ENCODE measurements at places on chromosomes 1 and 21.

GRCh38 chr1:235423214-235423652 lies 56.0 kb downstream of the TBCE start:
- no peak for DNase-seq

DNA sequence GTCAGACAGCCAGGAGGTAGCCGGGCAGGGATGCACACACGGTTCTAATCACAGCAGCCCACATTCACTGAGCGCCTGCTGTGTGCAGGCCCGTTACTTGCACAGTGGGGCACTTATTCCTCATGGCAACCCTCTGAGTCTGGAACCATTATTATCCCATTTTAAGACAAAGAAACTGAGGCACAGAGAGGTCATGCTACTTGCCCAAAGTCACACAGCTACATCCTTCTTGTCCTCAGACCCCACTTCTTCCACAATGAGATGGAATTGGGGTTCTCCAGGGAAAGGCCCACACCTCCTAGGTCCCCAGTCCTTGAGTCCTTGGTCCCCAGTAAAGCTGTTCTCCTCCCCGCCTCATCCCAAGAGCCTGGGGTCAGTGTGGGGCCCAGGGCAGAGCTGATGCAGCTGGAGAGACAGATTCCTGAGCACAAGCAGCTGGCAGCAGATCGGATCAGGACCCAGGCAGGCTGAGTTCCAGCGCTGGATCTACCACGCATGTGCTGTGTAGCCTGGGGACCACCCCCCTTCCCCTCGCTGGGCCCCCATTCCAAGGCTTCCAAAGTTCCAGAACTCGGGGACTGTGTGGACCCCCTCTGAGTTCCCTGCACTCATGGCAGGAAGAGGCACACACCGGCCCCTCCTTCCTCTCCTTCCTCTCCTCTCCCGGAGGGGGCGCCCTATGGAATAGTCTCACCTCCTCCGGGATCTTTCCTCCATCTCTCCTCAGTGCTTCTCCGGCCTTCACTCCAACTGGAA lies 393.4 kb downstream of the MATN1 start:
- DNase-seq = no peak

DNA sequence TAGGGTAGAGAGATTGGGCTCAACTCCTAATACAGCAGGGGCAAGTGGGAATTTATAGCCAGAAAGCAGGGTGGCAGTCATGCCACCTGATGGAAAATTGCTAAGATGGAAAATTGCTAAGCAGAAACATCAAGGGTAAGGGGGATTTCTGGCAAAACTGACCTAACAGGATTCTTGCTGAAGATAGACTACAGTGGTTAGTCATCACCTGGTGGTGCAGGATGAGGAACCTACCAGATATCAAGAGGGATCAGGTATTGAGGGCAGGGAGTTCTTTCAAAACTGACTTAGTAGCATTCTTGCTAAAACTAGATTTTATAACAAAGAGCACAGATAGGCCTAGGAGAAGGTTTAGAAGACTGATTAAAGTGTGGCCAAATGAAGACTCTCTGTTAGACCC lies 292.9 kb downstream of the PLPP3 start:
- no peak for DNase-seq

DNA sequence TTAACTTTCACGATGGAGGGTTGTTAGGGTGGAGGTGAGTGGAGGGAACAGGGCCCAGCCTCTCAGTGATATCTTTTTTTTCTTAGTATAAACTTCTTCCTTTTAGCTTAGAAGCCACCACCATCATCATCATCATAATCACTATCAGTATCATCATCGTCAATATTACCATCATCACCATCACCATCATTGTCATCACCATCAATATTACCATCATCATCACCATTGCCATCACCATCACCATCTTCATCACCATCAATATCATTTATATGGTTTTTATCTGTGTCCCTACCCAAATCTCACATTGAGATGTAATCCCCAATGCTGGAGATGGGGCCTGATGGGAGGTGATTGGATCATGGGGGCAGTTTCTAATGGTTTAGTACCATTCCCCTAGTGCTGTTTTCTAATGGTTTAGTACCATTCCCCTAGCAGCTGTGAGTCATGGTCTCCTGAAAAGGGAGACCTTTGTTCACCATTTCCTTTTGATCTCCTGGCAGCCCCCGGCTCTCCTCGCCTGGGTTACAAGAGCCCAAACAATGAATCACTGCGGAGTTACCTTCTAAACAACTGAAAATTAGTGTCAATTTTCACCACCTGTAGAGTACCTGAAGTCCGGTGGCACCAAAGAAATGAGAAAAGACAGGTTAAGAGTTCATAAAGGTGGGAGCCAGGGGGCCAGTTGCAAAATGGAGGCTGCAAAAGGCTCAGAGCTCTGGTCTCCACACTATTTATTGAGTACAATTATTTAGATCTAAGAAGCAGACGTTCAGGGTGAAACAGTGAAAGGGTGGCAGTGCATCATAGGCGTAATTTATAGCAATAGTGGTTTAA lies 3.1 kb upstream of the PLA2G2E start:
- DNase-seq = no peak

- peak; percentile 38 for DNase-seq
Observed at GRCh38 chr1:154609398-154610380, 1.7 kb upstream of the ADAR start.

DNA sequence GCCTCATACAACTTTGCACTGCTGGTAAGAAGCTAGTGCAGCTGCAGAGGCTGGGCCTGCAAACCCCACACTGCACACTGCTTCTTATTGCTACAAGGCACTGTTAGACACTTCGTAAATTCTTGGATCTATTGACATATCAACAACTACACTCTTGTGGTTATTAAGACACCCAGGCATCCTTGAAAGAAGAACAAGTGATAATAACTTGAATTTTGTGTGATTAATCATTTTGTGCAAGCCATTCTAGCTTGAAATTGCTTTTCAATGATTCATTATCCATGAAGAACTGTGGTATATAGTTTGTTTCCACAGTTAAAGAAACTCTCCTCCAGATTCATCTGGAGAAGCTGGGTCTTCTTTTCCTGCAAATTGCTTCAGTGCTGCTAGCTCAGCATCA lies 33.7 kb upstream of the IFI44L start:
- no peak for DNase-seq

DNA sequence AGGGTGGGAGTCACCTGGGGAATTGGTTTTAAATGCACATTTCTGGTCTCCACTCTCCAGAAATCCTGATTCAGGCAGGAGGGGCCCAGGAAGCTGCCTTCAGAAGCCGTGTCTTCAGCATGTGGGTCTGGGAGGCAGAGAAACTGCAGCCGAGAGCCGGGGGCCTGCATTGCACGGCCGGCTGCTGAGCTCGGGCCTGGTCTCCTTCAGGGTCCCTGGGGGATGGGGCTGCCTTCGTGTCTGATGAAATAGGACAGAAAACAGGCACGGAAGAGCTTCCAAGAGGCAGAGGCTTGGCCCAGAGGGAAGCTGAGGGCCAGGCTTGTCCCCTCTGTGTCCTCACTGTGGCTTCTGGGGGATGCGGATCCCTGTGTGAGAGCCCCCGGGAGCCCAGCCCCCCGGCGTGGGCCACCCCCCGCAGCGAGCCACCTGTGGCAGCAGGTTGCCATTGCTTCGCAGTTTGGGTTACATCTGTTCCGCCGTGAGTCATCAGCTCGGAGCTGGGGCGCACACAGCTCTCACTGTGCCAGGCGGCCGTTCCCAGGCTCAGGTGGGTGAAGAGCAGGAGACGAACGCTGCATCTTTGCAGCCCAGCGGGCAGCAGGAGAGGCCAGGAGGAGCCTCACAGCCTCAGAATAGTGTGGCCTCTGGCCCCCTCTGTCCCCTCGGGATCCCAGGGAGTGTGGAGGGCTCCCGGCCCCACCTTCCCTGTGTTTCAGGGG lies 72.4 kb downstream of the AJAP1 start:
- DNase-seq = no peak

- no peak for DNase-seq
Observed at GRCh38 chr1:97630281-97630680, 290.6 kb downstream of the DPYD start.

- no peak for DNase-seq
Observed at GRCh38 chr1:147550302-147550937, 9.1 kb downstream of the BCL9 start.

GRCh38 chr1:43334453-43335205 lies 3.0 kb upstream of the MPL start:
- no peak for DNase-seq

DNA sequence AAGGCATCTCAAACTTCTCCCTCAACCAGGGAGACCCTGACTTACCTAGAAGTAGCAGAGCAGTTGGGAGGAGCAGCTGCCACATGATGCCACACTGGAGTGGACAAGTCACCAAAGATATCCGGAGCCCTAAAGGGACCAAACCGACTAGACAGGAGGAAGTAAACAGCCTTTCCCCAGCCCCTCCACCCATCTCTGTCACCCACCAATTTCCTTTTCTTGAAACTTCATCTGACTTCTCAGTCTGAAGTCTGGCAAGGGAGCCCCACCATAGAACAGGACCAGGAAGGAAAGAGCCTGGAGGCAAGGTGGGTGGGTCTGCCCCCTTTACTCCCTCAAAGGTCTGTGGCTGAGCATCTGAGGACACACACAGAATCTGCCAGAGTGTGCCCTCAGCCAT lies at the start of gene FCGR3A:
TSS of gene FCGR3A (minus strand) at position 167 of the 400 bp plus-strand sequence. CDS start at position 85, 82 bp downstream.
- no peak for DNase-seq
